ENCODE measurements at places on chromosomes 11 and 22. TPM values are rescaled to one million over a fixed set of nuclear protein-coding genes. Genes with fewer than 3 reads are reported as not detected.

The MMP10 gene
- total RNA-seq = not detected

The RHOD gene
- total RNA-seq = 24.2 TPM

The GGTLC3 gene
- total RNA-seq = not detected

The RAB38 gene
- 1.7 TPM for total RNA-seq

The DTX4 gene
- 4.6 TPM for total RNA-seq

DNA sequence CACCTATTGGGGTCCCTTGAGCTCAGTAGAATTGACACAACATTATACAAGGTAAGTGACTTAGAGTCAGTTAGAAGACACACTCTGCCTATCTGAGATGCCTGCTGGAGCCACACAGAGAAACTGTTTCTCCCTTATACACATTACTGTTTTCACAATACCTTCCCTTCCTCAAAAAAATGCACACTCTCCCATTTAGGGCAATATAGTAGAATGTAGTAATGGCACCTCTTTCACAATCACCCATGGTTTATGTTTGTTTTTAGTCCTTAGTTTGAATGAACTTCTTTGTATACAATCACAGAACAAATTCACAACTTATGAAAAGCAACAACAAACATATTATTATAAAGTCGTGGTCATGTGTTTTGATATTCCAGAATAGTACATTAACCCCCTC, 14.3 kb downstream of the OR52H1 start:
- DNase-seq = no peak
- H3K27ac ChIP-seq = no peak overlapping the region
- no peaks in the 10 kb centered on the region for H3K27me3 ChIP-seq
- H3K4me1 ChIP-seq = no peaks in the 10 kb centered on the region
- H3K4me3 ChIP-seq = no peak overlapping the region

DNA sequence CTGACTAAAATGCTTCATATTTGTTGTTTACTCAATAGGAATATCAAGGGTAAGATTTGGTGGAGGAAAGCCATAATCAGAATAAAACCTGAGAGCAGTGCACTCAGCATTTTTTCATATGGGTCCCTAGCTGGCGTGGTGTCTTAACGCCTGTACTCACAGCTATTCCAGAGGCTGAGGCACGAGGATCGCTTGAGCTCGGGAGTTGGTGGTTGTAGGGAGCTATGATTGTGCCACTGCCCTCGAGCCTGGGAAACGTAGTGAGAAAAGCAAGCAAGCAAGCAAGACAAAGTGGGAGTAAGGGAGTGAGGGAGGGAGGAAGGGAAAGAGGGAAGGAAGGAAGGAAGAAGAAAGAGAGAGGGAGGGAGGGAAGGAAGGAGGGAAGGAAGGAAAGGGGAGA, 242.5 kb downstream of the OR4C45 start:
- no peaks in the 10 kb centered on the region for H3K36me3 ChIP-seq
- H3K27me3 ChIP-seq = no peaks in the 10 kb centered on the region
- H3K4me1 ChIP-seq = no peaks in the 10 kb centered on the region
- DNase-seq = no peak

- peak; percentile 45 for DNase-seq
- H3K4me3 ChIP-seq = no peak overlapping the region
- H3K36me3 ChIP-seq = peaks cover 14% of the 10 kb centered on the region
Observed at GRCh38 chr22:24095826-24096757, 85.0 kb downstream of the CABIN1 start.

- H3K27ac ChIP-seq = peak within 1 kb of the TSS; percentile 27
- H3K4me3 ChIP-seq = peak within 1 kb of the TSS; percentile 41
- no peak for DNase-seq
- H3K4me1 ChIP-seq = peaks cover 15% of the 10 kb centered on the region
- H3K27me3 ChIP-seq = peaks cover 33% of the 10 kb centered on the region
- no peaks in the 10 kb centered on the region for H3K36me3 ChIP-seq
Observed at GRCh38 chr22:46537225-46537945, at the start of gene CELSR1. TSS of gene CELSR1 (minus strand) at chr22:46537620. CDS start at chr22:46537170, 450 bp downstream.

GRCh38 chr22:40332319-40332781, 13.9 kb upstream of the ADSL start:
- H3K27ac ChIP-seq = peak overlapping the region; percentile 3
- H3K4me3 ChIP-seq = no peak overlapping the region
- H3K27me3 ChIP-seq = no peaks in the 10 kb centered on the region

- H3K36me3 ChIP-seq = no peaks in the 10 kb centered on the region
- H3K27ac ChIP-seq = no peak overlapping the region
- no peaks in the 10 kb centered on the region for H3K27me3 ChIP-seq
- no peak overlapping the region for H3K4me3 ChIP-seq
- DNase-seq = no peak
Observed at GRCh38 chr11:73510106-73510505, 87.8 kb downstream of the FAM168A start.

GRCh38 chr11:108588287-108588686, 5.3 kb downstream of the EXPH5 start:
- DNase-seq = no peak
- no peaks in the 10 kb centered on the region for H3K36me3 ChIP-seq
- peaks cover 8% of the 10 kb centered on the region for H3K4me1 ChIP-seq
- H3K27me3 ChIP-seq = no peaks in the 10 kb centered on the region
- H3K27ac ChIP-seq = no peak overlapping the region
- H3K4me3 ChIP-seq = no peak overlapping the region

DNA sequence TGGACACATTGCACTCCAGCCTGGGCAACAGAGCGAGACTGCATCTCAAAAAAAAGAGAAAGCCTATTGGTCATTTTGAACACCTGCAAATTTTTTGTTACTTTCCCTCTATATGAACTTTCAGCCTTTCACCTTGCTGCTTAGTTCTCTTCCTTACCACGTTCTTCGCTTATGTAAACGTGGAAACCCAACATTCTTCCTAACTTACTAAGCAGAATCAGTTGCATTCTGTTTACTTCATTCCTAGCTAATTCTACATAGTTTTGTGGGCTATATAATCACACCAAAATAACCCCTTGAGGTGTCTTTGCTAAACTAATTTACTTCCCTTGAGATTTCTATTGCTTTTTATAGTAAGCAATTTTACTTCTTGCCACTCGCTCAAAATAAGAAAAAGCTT, 23.2 kb downstream of the MS4A4A start:
- no peak for DNase-seq
- H3K36me3 ChIP-seq = no peaks in the 10 kb centered on the region
- H3K27ac ChIP-seq = no peak overlapping the region
- no peak overlapping the region for H3K4me3 ChIP-seq
- no peaks in the 10 kb centered on the region for H3K27me3 ChIP-seq

GRCh38 chr22:28237783-28238182, 318.7 kb upstream of the PITPNB start:
- H3K27me3 ChIP-seq = no peaks in the 10 kb centered on the region
- no peaks in the 10 kb centered on the region for H3K36me3 ChIP-seq
- no peak overlapping the region for H3K4me3 ChIP-seq
- H3K4me1 ChIP-seq = no peaks in the 10 kb centered on the region

- H3K36me3 ChIP-seq = no peaks in the 10 kb centered on the region
- DNase-seq = no peak
- H3K4me3 ChIP-seq = no peak overlapping the region
- no peaks in the 10 kb centered on the region for H3K27me3 ChIP-seq
Observed at GRCh38 chr22:27419473-27419872, 382.1 kb downstream of the MN1 start.

GRCh38 chr11:84819128-84819527, 808.0 kb downstream of the DLG2 start:
- no peak for DNase-seq
- H3K27ac ChIP-seq = no peak overlapping the region
- no peaks in the 10 kb centered on the region for H3K4me1 ChIP-seq

DNA sequence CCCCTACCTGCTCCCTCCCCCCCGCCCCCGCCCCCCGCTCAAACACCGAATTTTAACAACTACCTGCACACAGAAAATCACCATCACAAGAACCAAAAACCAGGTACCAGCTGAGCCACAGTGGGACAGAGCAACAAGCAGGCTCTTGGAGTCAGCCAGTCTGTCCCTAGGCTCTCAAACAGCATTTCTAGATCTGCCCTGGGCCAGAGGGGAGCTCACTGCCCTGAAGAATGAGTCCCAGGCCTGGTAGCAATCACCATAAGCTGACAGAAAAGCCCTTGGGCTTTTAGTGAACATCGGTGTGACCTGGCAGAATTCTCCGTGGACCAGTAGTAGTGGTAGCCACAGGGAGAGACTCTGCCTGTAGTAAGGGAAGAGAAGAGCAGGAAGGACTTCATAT, 58.3 kb downstream of the C11orf87 start:
- no peaks in the 10 kb centered on the region for H3K36me3 ChIP-seq
- H3K27ac ChIP-seq = no peak overlapping the region
- H3K27me3 ChIP-seq = no peaks in the 10 kb centered on the region

DNA sequence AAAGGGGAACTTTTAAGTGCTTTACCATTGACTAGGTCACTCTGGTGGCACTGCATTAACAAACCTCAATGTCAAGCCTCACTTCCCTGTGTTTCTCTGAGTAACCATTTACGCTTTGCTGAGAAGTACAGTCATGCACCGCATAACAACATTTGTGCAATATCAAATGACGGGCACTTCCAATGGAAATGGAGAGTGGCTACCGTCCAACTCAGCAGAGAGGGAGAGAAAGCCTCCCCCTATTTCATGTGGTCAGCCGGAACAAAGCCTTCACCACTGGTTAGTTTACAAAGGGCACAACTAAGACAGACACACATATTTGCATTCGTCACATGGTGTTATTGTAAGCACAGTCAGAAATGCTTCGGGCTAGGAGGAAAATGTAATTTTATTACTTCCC, 117.3 kb downstream of the RASSF10 start:
- H3K4me3 ChIP-seq = no peak overlapping the region
- H3K36me3 ChIP-seq = no peaks in the 10 kb centered on the region
- DNase-seq = no peak

GRCh38 chr22:19974268-19974861, 32.7 kb upstream of the TXNRD2 start:
- H3K27ac ChIP-seq = peak overlapping the region; percentile 30
- no peaks in the 10 kb centered on the region for H3K27me3 ChIP-seq
- no peak overlapping the region for H3K4me3 ChIP-seq
- DNase-seq = no peak

- no peak overlapping the region for H3K27ac ChIP-seq
- no peaks in the 10 kb centered on the region for H3K4me1 ChIP-seq
- H3K27me3 ChIP-seq = no peaks in the 10 kb centered on the region
Observed at GRCh38 chr11:73029403-73029802, 112.7 kb downstream of the FCHSD2 start.

- H3K27ac ChIP-seq = peak overlapping the region; percentile 72
- H3K27me3 ChIP-seq = no peaks in the 10 kb centered on the region
- H3K36me3 ChIP-seq = no peaks in the 10 kb centered on the region
- peak overlapping the region; percentile 69 for H3K4me3 ChIP-seq
- no peaks in the 10 kb centered on the region for H3K4me1 ChIP-seq
Observed at GRCh38 chr22:29580200-29580810, 608 bp downstream of the NIPSNAP1 start.
